ENCODE measurements at places on chromosomes 13 and 19. TPM values are rescaled to one million over a fixed set of nuclear protein-coding genes. Genes with fewer than 3 reads are reported as not detected.

- DNase-seq, result no peak
Observed at GRCh38 chr13:103615771-103616170, 549.6 kb upstream of the SLC10A2 start.

- peak; percentile 86 for DNase-seq
Observed at GRCh38 chr19:17680230-17680722, 7.9 kb downstream of the UNC13A start.

DNA sequence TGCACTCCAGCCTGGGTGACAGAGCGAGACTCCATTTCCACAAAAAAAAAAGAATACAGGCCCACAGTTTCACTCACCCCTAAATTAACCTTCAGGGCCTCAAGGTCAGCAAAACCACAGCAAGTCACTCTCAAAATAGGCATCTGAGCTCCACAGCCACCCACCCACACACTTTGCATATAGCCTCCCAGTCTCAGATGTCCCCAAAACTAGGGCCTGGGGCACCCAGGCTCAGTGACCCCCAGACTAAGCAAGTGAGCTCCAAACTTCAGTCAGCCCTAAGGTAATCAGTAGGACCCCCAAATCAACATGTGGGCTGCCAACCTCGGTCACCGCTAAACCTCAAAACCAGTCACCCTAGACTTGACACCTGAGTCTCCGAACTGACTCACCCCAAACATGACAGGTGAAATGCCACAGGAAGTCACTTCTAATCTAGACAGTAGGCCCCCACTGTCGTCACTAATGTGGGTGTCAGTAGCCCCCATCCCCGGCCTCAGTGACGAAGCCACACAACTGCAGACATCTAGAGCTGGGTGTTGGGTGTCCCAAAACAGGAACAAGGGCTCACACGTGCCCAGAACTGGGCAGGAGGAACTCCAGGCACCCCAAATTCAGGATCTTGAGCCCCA lies 13.9 kb downstream of the RABAC1 start:
- DNase-seq, result peak; percentile 52

DNA sequence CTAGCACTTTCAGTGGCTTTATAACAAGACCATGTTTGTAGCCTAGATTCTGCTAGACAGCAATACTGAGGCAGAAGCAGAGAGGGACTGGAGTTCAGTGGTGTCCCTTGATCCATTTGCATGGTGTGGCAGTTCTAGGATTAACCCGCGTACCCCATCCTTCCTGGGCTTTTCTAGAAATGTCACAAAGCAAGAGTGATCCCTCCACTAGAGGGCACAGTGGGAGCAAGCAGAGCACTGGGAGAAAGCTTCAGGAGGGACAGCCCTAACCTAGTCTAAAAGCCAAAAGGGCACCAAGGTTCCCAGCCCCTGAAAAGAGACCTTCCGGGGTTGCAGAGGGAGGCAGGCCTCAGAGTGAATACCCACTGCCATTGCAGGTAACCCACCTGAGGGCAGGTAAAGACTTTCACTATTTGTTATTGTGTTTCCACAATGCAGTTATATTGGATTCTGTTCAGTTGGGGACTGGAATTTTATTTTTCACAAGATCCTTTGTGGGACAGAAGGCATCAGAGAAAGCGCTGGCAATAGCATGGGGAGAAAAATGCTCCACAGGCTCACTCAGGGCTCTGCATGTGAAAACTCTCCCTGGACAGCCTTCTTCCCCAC lies 170.6 kb downstream of the FLT1 start:
- peak; percentile 75 for DNase-seq

GRCh38 chr19:32421589-32422361 lies 16.2 kb downstream of the DPY19L3 start:
- DNase-seq, result peak; percentile 66

GRCh38 chr13:93670866-93671265 lies 444.3 kb downstream of the GPC6 start:
- DNase-seq, result no peak

GRCh38 chr19:7874076-7874896 lies at the start of gene PRR36:
TSS of gene PRR36 (minus strand) at chr19:7874390. CDS start at chr19:7873689, 701 bp downstream.
- DNase-seq, result no peak

GRCh38 chr19:50387176-50387867 lies 3.2 kb downstream of the POLD1 start:
- DNase-seq, result peak; percentile 91

DNA sequence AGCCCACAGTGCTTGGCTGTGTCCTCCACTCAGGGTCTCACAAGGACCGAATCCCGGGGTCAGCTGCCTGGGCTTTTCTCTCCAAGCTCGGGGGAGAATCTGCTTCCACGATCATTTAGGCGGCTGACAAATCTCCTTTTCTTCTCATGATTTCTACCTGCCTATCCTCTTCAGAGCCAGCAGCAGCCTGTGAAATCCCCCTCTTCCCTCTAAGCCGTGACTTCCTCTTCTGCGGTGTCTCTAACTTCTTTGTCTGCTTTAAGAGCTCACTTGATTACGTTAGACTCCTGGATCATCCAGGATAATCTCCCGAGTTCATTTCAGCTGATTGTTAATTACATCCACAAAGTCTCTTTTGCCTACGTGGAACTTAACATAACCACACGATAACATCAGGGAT lies 22.5 kb upstream of the ZNF845 start:
- DNase-seq, result no peak

The FBXL12 gene
- 6.6 TPM for polyA plus RNA-seq

The SERPINE3 gene
- polyA plus RNA-seq, result not detected
